ENCODE measurements at places on chromosomes 12 and 14. TPM values are rescaled to one million over a fixed set of nuclear protein-coding genes. Genes with fewer than 3 reads are reported as not detected.
A peak's percentile ranks its signal among the peaks of the same experiment; 100 is the strongest.

Gene ACVRL1
- total RNA-seq: not detected

Gene NABP2
- 13.3 TPM for total RNA-seq

DNA sequence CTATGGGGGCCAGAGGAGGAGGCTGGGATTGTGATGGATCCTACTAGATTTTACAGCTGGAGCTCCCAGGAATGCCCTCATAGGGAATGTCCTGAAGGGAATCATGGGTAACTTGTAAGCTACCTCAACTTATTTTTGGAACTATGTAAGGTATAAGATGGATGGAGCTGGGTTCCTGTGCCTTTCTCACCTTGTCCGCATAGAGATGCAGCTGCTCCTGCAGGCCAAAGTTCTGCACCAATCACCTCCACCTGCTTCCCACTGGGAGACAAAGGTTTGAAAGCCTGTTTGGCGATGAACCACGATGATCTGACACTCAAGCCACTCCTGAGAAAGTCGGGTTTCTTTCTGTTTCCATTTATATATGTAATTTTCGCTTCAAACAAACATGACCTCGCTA lies 648 bp upstream of the AKAP5 start:
- peak overlapping the region; percentile 45 for H3K27ac ChIP-seq
- peaks cover 19% of the 10 kb centered on the region for H3K4me1 ChIP-seq
- no peaks in the 10 kb centered on the region for H3K27me3 ChIP-seq
- no peak for DNase-seq

- H3K27me3 ChIP-seq: no peaks in the 10 kb centered on the region
- H3K4me3 ChIP-seq: peak overlapping the region; percentile 82
- H3K4me1 ChIP-seq: peaks cover 79% of the 10 kb centered on the region
Measured at GRCh38 chr12:120013659-120014380, 24.8 kb downstream of the BICDL1 start.

- H3K4me3 ChIP-seq: no peak overlapping the region
- no peaks in the 10 kb centered on the region for H3K36me3 ChIP-seq
- H3K27me3 ChIP-seq: no peaks in the 10 kb centered on the region
- DNase-seq: no peak
- no peak overlapping the region for H3K27ac ChIP-seq
- no peaks in the 10 kb centered on the region for H3K4me1 ChIP-seq
Measured at GRCh38 chr12:84974155-84974815, 61.7 kb upstream of the SLC6A15 start.

Gene SUDS3
- total RNA-seq: 31.7 TPM

GRCh38 chr12:122413516-122414404 lies 8.7 kb downstream of the CLIP1 start:
- H3K27me3 ChIP-seq: no peaks in the 10 kb centered on the region
- H3K4me1 ChIP-seq: peaks cover 17% of the 10 kb centered on the region
- H3K4me3 ChIP-seq: no peak overlapping the region

GRCh38 chr12:104877103-104877705 lies 80.9 kb downstream of the SLC41A2 start:
- no peak overlapping the region for H3K4me3 ChIP-seq
- no peaks in the 10 kb centered on the region for H3K36me3 ChIP-seq
- no peak overlapping the region for H3K27ac ChIP-seq
- peak; percentile 21 for DNase-seq
- no peaks in the 10 kb centered on the region for H3K4me1 ChIP-seq

Gene RDH16
- total RNA-seq: 1.6 TPM

GRCh38 chr12:13347241-13348043 lies 150.9 kb downstream of the EMP1 start:
- H3K4me1 ChIP-seq: no peaks in the 10 kb centered on the region
- DNase-seq: no peak
- no peak overlapping the region for H3K27ac ChIP-seq
- no peak overlapping the region for H3K4me3 ChIP-seq
- H3K36me3 ChIP-seq: no peaks in the 10 kb centered on the region
- H3K27me3 ChIP-seq: peaks cover 26% of the 10 kb centered on the region

Gene LRTM2
- not detected for total RNA-seq

Gene RDH12
- total RNA-seq: not detected

Gene A2ML1
- not detected for total RNA-seq

- no peaks in the 10 kb centered on the region for H3K4me1 ChIP-seq
- no peak for DNase-seq
- no peak overlapping the region for H3K4me3 ChIP-seq
- H3K36me3 ChIP-seq: peaks cover 22% of the 10 kb centered on the region
Measured at GRCh38 chr12:70448371-70448770, 82.3 kb downstream of the KCNMB4 start.

Gene SPIC
- not detected for total RNA-seq

- no peak overlapping the region for H3K4me3 ChIP-seq
- H3K27me3 ChIP-seq: no peaks in the 10 kb centered on the region
- H3K4me1 ChIP-seq: no peaks in the 10 kb centered on the region
- DNase-seq: no peak
- no peak overlapping the region for H3K27ac ChIP-seq
Measured at GRCh38 chr14:85711620-85712019, 181.7 kb downstream of the FLRT2 start.

GRCh38 chr12:113766879-113767878 lies 198.9 kb downstream of the RBM19 start:
- peaks cover 23% of the 10 kb centered on the region for H3K27me3 ChIP-seq
- H3K27ac ChIP-seq: no peak overlapping the region
- no peak overlapping the region for H3K4me3 ChIP-seq
- DNase-seq: no peak
- H3K4me1 ChIP-seq: no peaks in the 10 kb centered on the region

GRCh38 chr12:49369411-49370145 lies 2.3 kb downstream of the SPATS2 start:
- no peak overlapping the region for H3K4me3 ChIP-seq
- no peak for DNase-seq
- no peaks in the 10 kb centered on the region for H3K36me3 ChIP-seq

DNA sequence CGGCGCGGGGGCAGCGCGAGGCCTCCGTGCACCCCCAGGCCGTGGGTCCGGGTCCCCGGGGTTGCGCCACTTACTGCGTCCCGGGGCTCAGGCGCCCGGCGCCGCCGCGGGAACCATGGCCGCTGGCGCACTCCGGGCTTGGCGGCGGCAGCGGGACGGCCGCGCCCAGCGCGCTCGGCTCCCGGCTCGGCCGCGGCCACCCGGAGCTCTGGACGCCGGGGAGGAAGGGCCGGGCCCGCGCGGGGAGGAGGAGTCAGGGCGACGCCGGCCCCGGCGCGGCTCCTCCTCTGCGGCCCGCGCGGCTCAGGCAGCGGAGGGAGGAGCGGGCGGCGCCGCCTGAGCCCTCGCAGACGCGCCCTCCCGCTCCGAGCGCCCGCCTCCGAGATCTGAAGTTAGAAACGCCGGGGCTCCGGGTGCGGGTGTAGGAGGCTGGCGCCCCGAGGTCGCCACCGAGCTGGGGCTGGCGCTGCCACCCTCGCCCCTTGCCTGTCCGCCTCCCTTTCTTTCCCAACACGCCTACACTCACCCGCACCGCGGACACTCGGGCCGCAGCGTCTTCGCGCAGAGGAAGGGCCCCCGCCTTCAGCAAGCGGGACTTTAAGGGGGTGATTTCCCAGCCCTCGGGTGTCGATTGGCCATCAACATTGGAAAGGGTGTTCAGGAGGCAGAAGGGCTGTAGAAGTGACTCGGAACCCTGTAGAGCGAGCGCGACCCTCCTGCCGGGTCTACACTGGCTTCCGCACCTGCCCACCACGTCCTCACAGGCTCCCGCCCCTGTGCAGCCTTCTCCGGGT lies at the start of gene NIN:
NIN (minus strand) TSS at position 231 of the 794 bp plus-strand sequence. CDS start 9,106 bp downstream, outside the sequence.
- DNase-seq: peak; percentile 83
- H3K4me1 ChIP-seq: peaks cover 72% of the 10 kb centered on the region
- H3K27ac ChIP-seq: peak within 1 kb of the TSS; percentile 98
- H3K4me3 ChIP-seq: peak within 1 kb of the TSS; percentile 98
- no peaks in the 10 kb centered on the region for H3K27me3 ChIP-seq
- no peaks in the 10 kb centered on the region for H3K36me3 ChIP-seq

DNA sequence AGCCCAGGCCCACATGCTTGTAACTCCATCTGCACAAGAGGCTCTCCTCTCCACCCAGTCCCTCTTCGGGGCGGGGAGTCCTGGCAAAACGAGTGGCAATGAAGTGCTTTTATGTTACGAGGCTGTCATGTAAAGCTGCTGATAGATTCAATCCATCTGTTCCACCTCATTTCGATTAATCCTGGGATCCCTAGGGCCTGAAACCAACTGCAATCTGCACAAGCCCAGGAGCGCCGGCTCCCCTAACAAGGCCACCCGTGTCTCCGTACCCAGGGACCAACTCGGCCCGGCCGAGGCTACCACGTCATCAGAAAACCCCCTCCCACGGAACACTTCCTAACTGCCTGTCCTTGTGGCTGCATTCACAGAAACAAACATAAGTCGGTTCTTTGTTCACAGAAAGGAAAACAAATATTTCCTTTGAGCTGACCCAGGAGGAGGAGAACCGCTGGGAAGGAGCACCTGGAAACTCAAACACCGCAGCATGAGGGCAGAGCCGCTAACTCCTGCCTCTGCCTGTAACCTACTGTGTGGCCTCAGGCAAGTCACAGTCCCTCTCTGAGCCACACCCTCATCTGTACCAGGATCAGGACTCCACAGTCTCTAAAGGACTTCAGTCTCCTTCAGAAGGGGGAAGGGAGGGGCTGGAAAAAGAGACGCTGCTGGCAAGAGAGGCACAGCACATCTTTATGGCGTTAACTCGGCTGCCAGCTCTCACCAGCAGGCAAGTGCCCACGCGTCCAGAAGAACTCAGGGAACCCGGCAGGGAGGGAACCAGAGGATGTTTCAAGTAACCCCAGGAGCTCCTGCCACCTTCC lies 47.8 kb downstream of the CCDC88C start:
- no peak for DNase-seq
- peak overlapping the region; percentile 92 for H3K27ac ChIP-seq
- H3K4me3 ChIP-seq: peak overlapping the region; percentile 66

DNA sequence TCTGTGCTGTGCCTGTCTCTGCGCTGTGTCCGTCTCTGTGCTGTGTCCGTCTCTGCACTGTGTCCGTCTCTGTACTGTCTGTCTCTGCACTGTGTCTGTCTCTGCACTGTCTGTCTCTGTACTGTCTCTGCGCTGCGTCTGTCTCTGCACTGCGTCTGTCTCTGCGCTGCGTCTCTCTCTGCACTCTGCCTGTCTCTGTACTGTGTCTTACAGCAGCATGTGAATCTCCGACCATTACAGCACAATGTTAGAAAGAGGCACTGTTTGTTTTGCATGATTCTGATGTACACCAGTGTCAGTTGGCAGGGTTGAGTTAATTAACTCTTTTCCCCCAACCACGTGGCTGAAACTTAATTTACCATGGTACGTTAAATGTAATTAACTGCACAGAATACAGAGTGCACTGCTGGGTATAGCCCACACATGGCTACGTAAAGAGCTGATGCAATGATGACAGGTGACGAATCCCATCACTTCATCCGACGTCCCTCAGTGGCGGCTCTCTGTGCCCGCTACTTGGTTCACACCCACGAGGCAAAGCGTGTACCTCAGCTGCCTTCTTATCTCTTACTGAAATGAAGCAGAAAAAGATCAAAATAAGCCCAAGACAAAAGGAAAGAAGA lies 127.7 kb upstream of the SFSWAP start:
- no peaks in the 10 kb centered on the region for H3K4me1 ChIP-seq
- no peak for DNase-seq
- no peak overlapping the region for H3K27ac ChIP-seq
- H3K36me3 ChIP-seq: no peaks in the 10 kb centered on the region
- peaks cover 17% of the 10 kb centered on the region for H3K27me3 ChIP-seq

DNA sequence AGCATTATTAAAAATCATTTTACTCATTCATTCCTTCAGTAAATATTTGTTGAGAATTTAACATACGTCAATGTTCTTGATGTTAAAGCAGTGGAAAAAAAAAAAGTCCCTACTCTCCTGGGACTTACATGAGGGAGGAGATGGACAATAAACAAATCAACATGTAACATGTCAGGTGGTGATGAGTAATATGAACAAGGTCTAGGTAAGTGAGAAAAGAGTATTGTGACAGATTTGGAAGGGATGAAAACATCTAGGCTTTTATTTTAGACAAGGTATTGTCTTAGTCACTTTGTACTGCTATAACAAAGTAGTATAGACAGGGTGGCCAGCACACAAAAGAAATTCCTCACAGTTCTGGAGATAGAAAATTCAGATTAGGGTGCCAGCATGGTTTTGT lies 167.2 kb downstream of the FSCB start:
- no peaks in the 10 kb centered on the region for H3K27me3 ChIP-seq
- no peaks in the 10 kb centered on the region for H3K4me1 ChIP-seq
- no peak overlapping the region for H3K27ac ChIP-seq
- DNase-seq: no peak
- H3K36me3 ChIP-seq: no peaks in the 10 kb centered on the region
- H3K4me3 ChIP-seq: no peak overlapping the region

- DNase-seq: peak; percentile 10
- peaks cover 13% of the 10 kb centered on the region for H3K4me1 ChIP-seq
- H3K36me3 ChIP-seq: no peaks in the 10 kb centered on the region
- peak overlapping the region; percentile 71 for H3K4me3 ChIP-seq
- peak overlapping the region; percentile 77 for H3K27ac ChIP-seq
- H3K27me3 ChIP-seq: no peaks in the 10 kb centered on the region
Measured at GRCh38 chr12:4153343-4153892, 120.1 kb upstream of the CCND2 start.

Gene NPAS3
- total RNA-seq: not detected

DNA sequence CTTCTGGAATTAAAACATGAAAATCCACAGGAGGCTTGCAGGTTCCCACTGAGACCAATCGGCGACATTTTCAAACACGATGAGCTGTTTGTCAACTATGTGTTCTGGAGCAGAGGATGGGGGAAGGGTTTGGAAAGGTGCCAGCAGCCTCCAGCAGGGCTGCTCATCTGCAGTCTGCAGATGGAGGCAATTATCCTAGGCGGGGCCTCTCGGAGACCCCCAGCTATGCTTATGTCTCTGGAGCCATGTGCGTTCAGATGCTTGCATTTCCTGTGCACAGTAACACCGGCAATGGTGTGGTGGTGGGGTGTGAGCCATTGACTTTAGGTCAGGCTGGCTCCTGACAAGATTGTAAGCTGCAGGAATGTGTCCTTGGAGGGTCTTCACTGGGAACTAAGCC lies 51.7 kb downstream of the RPH3A start:
- H3K36me3 ChIP-seq: no peaks in the 10 kb centered on the region
- DNase-seq: no peak
- H3K27me3 ChIP-seq: peaks cover 34% of the 10 kb centered on the region
- H3K4me1 ChIP-seq: no peaks in the 10 kb centered on the region

Gene ADAMTS20
- total RNA-seq: not detected

DNA sequence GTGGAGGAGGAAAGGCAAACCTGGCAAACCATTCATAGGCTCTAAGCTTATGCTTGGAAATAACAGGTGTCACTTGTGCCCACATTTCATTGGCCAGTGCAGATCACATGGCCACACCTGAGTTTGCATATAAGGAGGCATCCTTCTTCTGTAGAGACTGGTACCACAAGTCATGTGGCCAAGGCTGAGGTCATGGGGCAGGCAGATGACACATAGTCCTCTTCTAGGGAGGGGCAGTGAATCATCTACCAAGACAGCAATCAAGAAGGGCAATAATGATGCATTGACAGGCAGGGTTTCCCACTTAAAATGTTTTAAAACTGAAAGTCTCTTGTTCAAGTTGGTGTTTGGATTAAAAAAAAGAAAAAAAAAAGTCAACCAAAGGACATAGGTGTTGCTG lies 77.3 kb downstream of the DAAM1 start:
- H3K27ac ChIP-seq: no peak overlapping the region
- H3K36me3 ChIP-seq: peaks cover 26% of the 10 kb centered on the region
- H3K27me3 ChIP-seq: no peaks in the 10 kb centered on the region
- DNase-seq: no peak
- peaks cover 3% of the 10 kb centered on the region for H3K4me1 ChIP-seq

- H3K27me3 ChIP-seq: no peaks in the 10 kb centered on the region
- H3K27ac ChIP-seq: no peak overlapping the region
- DNase-seq: no peak
- no peaks in the 10 kb centered on the region for H3K4me1 ChIP-seq
- H3K36me3 ChIP-seq: no peaks in the 10 kb centered on the region
Measured at GRCh38 chr14:103544388-103545218, 15.6 kb downstream of the TRMT61A start.

All from naive thymus-derived CD8-positive, alpha-beta T cell (primary cell).